Activated T-cell treated with anti-CD3 and anti-CD28 coated beads, Interleukin-2, amount 50 U/mL, for 24 hours (primary cell): ENCODE measurements at places on chromosomes 12 and 14.

GRCh38 chr14:64693810-64694165, 10.4 kb upstream of the PLEKHG3 start:
- DNase-seq, result no peak

GRCh38 chr12:48788524-48788853, 400 bp downstream of the ADCY6 start:
- no peak for DNase-seq

DNA sequence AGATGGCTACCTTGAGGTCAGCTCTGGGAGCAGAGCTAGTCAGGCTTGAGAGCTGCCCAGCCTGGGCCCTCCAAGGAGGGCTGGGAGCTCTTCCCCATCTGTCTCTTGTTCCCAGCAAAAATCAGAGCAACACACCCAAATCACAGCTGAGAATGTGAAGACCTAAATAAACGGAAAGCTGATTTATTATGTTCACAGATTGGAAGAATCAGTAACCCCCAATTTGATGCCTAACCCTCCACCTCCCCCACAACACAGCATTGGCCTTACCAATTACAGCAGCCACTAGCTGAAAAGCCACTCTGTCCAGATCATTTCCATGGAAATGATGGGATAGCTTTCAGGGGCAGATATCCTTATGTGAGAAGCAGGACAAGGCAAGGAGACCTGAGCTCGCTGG, 7.1 kb upstream of the ACTN1 start:
- DNase-seq, result no peak

DNA sequence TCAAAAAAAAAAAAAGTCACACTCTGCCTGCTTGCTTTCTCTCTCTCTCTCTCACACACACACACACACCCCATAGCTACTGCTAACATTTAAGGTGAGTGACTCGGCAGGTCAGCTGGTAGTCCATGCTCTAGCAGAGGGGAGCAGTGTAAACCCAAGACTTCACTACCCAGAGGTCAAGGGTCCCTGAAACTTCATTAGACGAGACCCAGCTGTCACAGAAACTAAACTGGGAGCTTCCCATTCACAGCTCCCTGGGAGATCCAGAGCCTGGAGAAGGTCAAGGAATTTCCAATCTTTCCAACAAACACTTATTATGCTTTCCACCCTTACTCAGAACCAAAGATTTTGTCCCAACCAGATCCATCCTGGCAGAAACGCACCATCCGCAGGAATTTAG, 33.2 kb downstream of the CKAP4 start:
- no peak for DNase-seq

- DNase-seq, result no peak
Measured at GRCh38 chr14:97058074-97058467, 260.9 kb downstream of the VRK1 start.

DNA sequence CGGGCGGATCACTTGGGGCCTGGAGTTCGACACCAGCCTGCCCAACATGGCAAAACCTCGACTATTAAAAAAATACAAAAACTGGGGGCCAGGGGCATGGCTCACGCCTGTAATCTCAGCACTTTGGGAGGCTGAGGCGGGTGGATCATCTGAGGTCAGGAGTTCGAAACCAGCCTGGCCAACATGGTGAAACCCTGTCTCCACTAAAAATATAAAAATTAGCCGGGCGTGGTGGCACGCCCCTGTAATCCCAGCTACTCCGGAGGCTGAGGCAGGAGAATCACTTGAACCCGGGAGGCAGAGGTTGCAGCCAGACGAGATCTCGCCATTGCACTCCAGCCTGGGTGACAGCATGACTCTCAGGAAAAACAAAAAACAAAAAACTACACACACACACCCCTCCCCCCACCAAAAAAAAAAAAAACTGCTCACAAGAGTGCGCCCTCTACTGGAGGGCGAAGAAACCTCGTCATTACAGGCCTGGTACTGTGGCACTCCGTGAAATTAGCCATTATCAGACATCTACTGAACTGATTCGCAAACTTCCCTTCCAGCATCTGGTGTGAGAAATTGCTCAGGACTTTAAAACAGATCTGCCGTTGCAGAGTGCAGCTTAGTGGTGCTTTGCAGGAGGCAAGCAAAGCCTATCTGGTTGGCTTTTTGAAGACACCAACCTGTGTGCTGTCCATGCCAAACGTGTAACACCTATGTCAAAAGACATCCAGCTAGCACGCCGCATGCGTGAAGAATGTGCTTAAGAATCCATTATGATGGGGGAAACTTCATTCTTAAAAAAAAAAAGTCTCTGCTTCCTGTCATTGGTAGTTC, 7.7 kb downstream of the PPP1R3E start:
- DNase-seq, result peak; percentile 67

- peak; percentile 58 for DNase-seq
Measured at GRCh38 chr12:53200458-53201176, 6.4 kb downstream of the ITGB7 start.

DNA sequence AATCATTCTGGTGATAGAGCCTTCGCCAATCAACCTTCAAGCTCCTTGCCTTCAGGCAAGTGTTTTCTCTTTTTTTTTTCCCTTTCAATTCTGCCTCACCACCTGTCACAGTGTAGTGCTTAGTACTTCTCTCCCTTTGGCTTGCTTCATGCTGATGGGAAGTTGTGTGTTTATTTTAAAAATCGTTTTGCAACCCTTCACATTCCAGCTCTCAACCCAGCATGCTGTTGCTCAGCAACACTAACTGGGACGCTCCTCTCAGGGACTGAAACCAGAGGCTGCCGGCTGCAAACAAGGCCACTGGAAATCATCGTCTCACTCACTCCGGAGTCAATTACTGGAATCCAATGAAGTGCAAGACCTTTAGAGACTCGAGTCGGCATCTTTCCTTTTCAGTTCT, 342.7 kb downstream of the PRKD1 start:
- no peak for DNase-seq

- no peak for DNase-seq
Measured at GRCh38 chr14:25303934-25304333, 254.0 kb upstream of the STXBP6 start.

GRCh38 chr14:21071225-21072030, 1.3 kb downstream of the ARHGEF40 start:
- peak; percentile 60 for DNase-seq

GRCh38 chr12:83046019-83046418, 359.3 kb downstream of the TMTC2 start:
- DNase-seq, result no peak
